Lower lobe of right lung (tissue), 2 donors: ENCODE measurements at places on chromosomes 13 and 19.
A peak's percentile ranks its signal among the peaks of the same experiment; 100 is the strongest.

- DNase-seq, result no peak
These were observed 12.9 kb downstream of the TPP2 start for GRCh38 chr13:102609696-102610095.

GRCh38 chr13:99659866-99660554, 158.7 kb downstream of the TM9SF2 start:
- no peak for DNase-seq

- no peak for DNase-seq
These were observed 92.9 kb downstream of the ZNF100 start for GRCh38 chr19:21674454-21674853.

DNA sequence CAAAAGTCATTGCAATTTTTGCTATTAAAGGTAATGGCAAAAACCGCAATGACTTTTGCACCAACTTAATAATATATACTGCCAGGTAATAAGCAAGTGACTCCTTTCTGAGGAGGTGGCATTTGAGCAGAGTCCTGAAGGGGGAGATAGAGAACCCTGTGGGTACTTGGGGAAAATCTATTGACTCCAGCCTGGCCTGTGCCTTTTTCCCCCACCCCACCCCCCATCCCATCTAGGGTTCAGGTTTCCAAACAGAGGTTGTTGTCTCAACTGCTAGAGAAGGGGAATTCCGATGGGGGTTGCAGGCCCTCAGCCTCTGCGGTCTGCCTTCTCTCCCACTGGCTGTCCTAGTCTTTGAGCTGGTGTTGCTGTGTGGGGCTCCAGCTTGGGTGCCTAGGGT, 11.5 kb downstream of the S1PR2 start:
- no peak for DNase-seq

GRCh38 chr13:91747186-91747585, 348.8 kb downstream of the GPC5 start:
- DNase-seq, result no peak

GRCh38 chr13:48976576-48977285, 1.0 kb downstream of the FNDC3A start:
- no peak for DNase-seq

DNA sequence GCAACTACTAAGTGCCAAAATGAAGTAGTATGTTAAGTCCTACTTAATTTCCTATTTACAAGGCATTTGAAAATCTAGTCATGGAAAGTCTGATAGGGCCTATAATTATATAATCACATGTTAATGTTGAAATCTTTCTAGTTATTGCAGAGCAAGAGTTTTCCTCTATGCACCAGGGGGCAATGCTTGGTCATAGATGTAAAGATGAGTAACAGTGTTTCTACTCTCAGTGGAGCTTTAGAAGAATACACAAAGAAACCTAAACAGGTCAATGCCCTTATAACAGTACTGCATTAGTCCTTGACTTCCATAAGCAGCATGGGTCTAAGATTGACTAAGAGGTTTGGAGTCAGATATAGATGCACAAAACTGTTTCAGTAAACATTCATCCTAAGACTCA, 218.7 kb downstream of the KCTD12 start:
- no peak for DNase-seq

- DNase-seq, result no peak
These were observed 221.2 kb downstream of the DCLK1 start for GRCh38 chr13:35909837-35910540.

DNA sequence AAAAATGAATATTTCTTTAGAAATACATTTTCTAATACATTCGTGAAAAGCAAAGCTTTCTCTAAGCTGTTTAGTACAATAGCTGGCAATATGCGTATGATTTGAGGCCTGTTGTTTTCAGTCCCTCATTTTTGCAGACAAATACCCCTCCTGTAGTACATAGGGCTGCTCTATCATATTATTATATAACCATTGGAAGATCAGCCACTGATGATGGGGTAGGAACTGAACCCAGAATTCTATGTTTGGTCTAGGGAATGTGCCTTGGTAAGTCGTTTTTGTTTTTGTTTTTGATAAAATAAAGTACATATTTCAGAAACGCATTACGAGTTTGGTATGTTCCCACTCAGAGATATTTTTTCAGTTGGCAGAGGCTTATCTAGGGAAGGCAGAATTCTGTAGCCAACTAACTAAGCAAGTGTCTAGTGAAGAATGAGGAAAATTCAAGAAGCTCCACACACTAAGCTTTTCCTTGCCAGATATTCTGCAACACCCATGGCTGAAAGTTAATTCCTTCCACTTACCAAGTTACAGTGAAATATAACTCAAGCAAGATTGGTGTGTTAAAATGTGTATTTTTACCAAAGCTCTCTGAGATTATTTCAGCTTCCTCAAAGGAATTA, 656.9 kb upstream of the MIR17HG start:
- DNase-seq, result no peak

DNA sequence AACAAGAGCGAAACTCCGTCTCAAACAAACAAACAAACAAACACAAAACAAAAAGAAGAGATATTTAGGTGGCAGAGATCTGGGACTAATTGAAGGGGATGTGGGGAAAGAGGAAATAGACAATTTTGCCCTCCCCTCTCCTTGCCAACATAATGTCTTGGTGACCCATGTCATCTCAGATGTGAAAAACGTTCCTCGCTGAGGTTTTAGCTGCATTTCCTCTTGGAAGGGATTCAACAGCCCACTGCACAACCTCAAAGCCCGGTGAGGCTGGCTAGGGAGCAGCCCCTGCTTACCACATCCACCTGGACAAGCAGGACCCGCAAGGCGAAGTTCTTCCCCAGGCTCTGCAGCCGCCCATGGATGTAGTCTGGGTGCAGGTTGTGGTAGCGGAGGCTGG, 4.9 kb downstream of the ERCC1 start:
- DNase-seq, result no peak

GRCh38 chr19:28330831-28331230, 882.1 kb downstream of the UQCRFS1 start:
- DNase-seq, result no peak

DNA sequence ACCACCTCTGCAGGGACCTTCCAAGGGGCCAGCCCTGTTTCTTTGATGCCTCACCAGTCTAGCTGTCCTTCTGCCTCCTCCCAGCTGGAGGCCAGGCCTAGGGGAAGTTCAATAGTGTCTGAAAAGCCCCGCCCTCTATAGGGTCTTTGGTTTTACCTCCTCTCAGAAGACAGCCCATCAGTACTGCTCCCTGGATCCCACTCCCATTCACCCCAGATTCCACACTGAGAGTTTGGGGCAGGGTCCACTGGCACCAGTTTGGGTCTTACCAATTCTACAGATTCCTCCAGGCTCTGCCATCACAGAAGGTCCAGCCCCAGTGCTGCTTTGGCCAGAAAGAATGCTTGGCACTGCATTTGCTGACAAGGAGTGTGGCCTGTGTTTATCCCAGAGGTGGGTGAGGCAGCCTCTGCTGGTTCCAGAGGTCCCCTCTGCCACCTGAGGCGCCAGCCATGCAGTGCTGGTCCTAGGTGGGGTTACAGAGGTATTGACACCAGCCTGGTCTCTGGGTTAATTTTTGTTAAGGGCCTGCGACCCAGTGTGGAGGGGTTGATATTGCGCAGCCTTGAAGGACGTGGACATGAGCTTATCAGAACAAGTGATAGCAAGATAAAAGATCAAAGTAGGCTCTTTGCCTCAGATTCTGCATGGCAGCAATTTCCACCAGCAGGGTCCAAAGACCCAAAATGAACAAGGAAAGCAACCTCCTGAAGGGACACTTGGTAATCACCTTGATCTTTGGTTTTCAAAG, 41.4 kb upstream of the IGSF23 start:
- no peak for DNase-seq

- no peak for DNase-seq
These were observed 1370.3 kb upstream of the SLC10A2 start for GRCh38 chr13:104436555-104436954.

- no peak for DNase-seq
These were observed 52.3 kb upstream of the USP29 start for GRCh38 chr19:57067440-57067839.

DNA sequence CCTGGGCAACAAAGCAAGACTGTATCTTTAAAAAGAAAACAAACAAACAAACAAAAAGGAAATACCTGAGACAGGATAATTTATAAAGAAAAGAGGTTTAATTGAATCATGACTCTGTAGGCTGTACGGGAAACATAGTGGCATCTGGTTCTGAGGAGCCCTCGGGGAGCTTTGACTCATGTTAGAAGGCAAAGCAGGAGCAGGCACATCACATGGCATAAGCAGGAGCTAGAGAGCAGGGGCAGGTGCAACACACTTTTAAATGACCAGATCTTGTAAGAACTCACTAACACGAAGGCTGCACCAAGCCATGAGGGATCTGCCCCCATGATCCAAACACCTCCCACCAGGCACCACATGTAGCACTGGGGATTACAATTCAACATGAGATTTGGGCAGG, 13.2 kb upstream of the OR10H2 start:
- DNase-seq, result no peak

- DNase-seq, result no peak
These were observed 1151.0 kb downstream of the DIAPH3 start for GRCh38 chr13:59012731-59013130.

GRCh38 chr13:72983085-72983768, 75.6 kb upstream of the KLF5 start:
- peak; percentile 63 for DNase-seq

- DNase-seq, result no peak
These were observed 12.9 kb downstream of the CHAF1A start for GRCh38 chr19:4415352-4415751.

GRCh38 chr19:43380771-43381386, 27.4 kb downstream of the CD177 start:
- DNase-seq, result no peak

DNA sequence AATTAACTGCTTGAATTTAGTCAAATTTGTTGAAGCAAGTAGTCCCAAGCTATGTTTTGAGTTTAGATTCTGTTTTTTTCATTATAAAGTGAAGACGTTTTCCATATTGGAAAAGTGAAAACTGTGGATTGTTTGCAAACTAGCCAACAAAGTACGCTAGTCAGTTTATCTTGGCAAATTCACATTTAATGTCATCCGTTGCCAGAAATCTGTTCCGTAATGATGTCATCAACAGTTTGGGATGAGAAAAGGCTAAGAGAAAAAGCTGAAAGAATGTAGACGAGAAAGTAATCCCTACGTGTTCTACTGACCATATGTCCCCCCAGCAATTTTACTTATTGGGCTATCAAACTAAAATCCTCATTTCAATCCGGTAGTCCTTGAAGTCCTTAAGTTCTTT, 419.6 kb downstream of the GPC6 start:
- DNase-seq, result no peak

DNA sequence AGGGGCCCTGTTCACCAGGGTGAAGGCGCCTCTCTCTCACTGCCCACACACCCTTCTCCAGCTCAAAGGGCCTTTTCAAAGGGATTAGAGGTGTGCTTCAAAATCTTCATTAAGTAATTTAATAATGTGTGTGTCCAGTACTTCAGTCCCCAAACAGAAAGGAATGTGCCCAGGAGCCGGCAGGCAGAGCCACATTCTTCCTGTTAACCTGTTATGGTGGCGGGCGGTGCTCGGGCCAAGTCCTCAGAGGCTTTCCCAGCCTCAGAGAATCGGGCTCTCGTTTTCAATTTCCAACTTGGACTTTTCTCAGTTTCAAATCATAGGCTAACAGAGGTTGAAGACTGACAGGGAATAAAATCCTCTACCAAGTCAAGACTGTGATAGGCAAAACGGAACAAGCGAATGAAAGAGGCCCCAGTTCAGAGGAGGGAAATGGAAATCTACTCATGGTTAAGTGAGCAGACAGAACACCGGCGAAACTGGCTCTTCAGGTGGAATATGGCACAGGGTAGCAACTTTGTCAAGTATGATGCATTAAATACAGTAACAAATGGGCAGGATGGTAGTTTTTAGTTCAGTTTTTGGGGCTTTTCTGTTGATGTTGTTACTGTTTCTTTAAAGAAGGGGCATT, 68.6 kb downstream of the FOXO1 start:
- peak; percentile 62 for DNase-seq

GRCh38 chr13:64278493-64278892, 2862.8 kb upstream of the PCDH20 start:
- no peak for DNase-seq
